ENCODE measurements at places on chromosomes 2 and 18.

DNA sequence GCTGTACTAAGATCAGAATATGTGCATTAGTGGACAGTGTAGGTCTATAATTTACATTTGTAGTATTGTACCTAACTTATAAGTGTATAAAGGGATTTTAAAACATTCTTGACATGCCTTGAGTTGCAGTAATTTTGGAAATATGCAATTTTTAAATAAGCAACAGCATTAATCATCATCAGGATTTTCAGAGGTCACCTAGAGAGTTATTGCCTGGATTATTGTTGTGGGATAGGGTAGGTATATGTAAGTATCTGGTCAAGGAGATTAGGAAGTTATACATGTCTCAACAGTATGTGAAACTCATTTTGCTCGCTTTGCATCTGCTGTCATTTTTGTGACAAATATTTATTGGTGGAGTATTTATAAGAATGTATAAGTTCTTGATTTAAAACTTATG is 184.2 kb downstream of the WDR7 start:
- DNase-seq: peak; percentile 58

DNA sequence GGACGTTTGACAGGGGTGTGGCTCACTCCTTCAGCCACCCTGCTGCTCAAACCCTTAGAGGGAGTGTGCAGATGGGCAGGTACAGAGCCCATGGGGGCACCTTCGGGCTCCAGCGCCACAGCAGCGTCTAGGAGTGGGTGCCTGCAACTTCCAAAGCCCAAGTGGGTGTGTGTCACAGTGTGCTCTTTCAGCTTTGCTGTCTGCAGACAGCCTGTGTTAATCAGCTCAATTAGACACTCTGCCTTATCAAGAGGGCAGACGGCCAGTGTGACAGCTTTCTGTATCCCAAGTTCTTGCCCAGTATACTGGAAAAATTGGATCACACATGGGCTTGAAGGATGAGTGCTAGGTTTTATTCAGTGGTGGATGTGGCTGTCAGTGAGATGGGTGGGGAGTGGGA is 96.7 kb downstream of the AP1S3 start:
- no peak for DNase-seq

DNA sequence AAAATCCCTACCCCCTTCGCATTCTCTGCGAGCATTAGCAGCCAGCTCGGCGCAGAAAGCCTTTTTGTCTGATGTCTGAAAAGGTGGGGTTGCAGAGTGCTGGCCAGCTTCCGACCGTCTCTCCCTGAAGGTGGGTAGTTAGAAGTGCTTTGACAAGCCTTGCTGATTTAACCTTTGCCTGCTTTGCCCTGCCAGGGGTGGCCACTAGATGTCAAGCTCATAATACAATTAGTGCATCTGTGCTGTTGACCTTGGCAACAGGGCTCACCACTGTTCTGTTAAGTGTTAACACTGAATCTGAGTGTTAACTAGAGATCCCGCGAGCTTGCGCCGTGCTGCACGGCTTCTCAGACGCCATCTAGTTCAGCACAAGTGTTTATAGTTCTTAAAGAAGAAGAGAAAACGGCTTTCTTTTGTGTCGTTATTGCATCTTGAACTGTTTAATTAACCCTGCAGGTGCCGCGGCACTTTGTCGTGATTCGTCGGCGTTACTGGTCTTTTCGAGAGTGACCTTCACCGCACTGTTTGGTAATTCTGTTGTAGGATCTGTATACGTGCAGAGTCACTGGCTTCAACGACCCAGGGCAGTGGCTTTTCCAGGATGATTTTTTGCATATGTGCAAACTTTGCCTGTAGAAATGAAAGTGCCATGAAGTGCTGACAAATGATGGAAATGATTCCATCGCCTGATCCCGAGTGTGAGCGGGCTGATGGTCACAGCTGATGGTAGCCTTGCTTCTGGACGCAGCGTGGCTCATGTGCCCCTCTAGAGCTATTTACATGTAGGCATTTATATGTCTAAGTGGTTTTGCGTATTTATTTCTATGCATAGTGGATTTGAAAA is 5.5 kb downstream of the SALL3 start:
- DNase-seq: peak; percentile 7

DNA sequence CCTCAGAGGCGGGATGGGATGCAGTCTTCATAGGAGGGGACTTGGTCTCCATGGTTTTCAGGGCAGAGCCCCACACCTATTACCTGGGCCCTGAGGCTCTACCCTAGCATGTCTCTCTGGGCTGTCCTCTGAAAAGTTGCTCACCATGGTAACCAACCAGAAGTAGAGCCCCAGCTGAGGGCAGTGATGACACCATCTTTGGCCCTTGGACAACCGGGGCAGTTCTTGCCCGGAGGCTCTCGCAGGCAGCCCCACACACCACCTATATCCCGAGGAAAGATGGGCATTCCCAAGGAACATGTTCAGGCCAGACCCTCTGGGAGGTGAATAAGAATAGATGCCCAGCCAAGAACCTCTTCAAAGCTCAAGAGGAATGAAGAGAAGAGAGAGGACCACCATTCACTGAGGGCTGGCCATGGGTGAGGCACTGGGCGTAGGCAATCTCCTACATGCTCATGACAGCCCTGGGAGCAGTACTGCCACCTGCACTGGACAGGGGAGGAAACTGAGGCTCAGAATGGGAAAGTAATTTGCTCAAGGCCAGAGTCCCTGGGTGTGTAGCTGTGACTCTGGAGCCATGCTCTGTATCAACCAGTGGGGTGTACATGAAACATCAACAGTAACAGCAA is 72.5 kb downstream of the HS1BP3 start:
- DNase-seq: no peak

- DNase-seq: no peak
Observed at GRCh38 chr2:17301437-17301836, 216.8 kb downstream of the RAD51AP2 start.
